ENCODE measurements at places on chromosomes 11 and 22.

DNA sequence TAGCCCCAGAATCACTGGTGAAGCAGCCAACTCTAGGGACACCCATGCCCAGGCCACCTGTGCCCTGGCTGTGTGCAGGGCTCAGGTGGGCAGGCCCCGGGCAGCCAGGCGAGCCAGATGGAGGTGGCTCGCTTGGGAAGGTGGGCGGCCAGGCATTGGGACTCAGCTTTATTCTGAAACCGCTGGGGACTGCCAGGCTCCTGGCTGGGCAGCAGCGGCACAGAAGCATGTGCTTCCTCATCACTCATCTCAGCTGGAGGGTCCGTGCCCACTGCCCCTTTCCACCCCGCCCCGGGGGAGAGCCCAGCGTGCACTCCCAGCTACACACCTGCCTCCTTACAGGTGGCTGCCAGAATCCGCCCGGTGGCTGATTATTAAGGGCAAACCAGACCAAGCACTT, 27.1 kb upstream of the SLC22A12 start:
- DNase-seq = no peak

GRCh38 chr22:47034905-47035419, 272.5 kb downstream of the TBC1D22A start:
- DNase-seq = no peak

- DNase-seq = no peak
These were observed 20.7 kb downstream of the GRIK4 start for GRCh38 chr11:120532082-120532831.

- DNase-seq = no peak
These were observed 282.8 kb downstream of the MN1 start for GRCh38 chr22:27518531-27519340.

Data from cerebellar nuclear complex (tissue), 1 donor.